ENCODE measurements at places on chromosomes 7 and 10.
A peak's percentile ranks its signal among the peaks of the same experiment; 100 is the strongest.

DNA sequence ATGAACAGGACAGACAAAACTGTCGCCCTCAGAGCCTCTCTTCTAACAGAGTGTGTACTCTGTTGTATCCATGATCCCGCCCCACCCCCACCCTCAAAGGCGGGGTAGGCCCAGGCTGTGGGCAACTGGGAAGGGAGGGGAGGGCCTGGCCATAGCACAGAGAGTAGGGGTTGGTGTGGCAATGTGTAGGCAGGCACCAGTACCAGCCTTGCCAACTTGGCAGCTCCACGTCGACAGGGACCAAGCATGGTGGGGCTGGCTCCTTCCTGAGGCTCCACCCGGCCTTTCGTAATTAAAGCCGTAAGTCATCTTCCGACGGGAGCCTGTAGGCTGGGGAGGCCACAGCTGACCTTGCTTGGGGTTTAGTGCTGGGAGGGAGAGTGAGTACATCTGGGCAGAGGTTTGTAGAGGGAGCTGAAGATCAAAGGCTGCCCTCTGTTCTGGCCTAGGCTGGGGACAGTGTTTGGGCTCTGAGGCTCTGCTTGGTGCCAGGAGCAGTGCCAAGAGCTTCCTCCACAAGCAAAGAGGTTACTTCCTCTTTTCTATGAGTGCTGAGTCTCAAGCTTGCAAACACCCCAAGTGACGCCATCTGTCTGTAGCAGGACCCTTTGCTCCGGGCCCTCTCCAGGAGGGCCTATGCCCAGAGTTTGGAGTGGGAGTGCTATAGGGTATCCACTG is 121.6 kb downstream of the C10orf105 start:
- no peak for DNase-seq

GRCh38 chr7:150404805-150405583 is 25.9 kb downstream of the ZNF775 start:
- peak; percentile 76 for DNase-seq

- no peak for DNase-seq
Measured at GRCh38 chr10:73432646-73433537, 469 bp downstream of the MSS51 start.

GRCh38 chr7:1052031-1052818 is 7.9 kb downstream of the GPR146 start:
- DNase-seq: no peak

DNA sequence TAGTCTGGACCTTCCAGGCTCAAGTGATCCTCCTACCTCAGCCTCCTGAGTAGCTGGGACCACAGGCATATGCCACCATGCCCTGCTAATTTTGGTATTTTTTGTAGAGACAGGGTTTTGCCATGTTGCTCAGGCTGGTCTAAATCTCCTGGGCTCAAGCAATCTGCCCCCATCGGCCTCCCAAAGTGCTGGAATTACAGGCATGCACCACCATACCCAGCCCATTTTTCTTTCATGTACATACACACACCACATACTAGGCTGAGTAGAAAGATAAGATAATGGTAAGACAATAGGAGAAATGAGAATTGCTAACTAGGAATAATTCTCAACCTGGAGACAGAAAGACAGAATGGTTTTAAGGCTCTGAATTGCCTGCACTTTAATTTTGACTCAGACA is 83.8 kb downstream of the CPEB3 start:
- no peak for DNase-seq

DNA sequence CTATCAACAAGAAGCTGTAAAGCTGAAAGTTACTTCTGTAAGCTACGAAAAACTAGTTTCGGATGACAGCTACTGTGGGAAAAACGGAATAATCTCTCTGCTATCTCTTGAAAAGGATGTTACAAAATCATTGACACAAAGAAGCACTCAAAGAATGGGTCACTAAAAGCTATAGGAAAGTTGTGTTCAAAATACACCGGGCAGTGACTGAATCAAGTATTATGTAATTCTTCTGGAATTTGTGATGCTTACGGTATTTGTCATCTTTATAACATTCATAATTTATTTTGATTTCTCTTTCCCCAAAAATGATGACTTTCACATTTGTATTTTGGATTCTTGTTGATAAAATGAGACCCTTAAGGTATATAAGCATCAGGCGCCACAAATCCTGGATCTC is 112.1 kb upstream of the KLF6 start:
- no peak for DNase-seq

DNA sequence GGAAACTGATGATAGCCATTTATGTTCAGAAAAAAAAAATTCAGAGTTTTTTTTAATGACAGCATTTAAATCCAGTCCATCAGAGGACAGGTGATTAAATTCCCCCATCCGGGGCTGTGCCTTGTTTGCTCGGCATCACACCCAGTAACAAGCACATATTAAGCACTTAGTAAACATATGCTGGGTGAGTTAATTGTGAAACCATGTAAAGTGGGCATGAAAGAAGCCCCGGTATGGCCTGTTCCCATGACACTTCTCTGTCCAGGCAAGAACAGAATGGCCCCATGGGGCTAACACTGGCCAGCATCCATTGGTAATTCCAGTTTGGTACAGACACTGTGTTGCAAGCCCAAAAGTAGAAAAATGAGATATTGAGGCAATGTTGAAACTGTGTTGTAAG is 220.8 kb upstream of the RNF32 start:
- DNase-seq: no peak

DNA sequence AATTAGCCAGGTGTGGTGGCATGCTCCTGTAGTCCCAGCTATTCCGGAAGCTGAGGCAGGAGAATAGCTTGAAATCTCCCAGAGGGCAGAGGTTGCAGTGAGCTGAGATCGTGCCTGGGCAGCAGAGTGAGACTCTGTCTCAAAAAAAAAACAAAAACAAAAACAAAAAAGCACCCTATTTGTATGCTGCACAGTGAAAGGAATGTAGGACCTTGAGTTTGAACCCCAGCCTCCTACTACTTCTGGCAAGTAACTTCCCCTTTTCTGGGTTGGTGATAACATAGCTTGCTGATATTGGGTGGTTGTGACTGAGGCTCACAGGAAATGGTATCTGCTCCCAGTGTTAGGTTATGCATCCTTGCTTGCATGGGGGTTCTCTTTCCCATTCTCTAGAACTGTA is 205.3 kb downstream of the BUB3 start:
- DNase-seq: no peak

GRCh38 chr10:76071653-76072365 is 640.4 kb downstream of the LRMDA start:
- DNase-seq: no peak

- no peak for DNase-seq
Measured at GRCh38 chr10:24645784-24646183, 77.9 kb downstream of the ARHGAP21 start.

DNA sequence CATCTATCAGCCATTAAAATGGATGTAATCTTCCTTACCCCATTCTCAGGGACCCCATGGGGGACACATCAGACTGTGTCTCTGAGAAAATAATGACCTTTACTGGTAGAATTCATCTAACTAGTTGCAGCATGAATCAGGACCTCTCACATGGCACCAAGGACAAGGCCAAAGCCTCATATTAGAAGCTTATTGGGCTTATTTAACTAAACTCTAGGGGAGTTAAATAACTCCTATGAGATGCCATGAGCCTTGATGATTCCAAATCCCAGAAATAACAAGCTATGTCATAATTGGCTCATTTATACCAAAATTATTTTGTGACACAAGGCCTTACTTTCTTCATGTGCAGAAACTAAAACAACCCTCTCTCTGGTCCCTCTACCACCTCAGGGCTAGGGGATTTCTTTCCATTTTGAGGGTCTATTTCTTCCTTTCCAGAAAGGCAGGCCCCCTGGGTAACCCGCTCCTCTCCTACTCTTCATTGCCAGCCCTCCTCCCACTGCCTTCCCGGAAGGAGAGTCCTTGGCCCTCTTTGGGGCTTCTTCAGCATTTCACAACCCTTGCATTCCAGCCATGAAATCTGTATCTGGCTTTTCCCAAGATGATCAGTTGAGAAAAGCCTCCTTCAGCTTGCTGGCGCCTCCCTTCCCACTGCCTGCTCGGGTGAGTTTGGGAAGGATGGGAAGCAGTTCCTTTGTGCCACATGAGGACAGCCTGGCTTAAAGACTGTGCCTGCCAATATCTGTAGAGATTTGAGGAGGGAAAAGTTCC is 41.8 kb upstream of the TRIM8 start:
- DNase-seq: no peak

GRCh38 chr7:88391247-88391646 is 84.6 kb upstream of the STEAP4 start:
- DNase-seq: no peak

DNA sequence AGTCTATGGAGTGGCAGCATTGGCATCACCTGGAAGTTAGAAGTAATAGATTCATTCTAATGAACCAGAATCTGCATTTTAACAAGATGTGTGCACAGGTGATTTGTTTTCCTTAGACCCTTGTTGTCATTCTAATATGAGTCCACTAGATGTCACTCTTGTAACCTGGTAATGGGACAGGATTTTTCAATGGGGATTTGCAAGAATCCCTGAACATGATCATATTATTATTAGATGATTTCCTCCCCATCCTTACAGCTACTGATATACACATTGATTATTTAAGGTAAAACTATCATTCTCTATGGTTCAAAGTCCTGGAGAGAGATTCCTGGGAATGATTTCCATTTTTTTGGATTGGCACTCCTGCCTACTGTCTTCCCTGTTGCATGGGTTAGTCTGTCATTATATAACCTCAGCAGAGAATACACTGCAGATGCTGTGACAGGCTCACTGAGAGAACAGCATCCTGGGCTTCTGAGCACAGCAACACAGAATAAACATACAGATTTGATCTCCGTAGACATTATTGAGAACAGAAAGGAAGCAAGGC is 194.9 kb downstream of the SUGCT start:
- DNase-seq: peak; percentile 18

GRCh38 chr10:72615970-72616369 is 9.9 kb downstream of the MICU1 start:
- DNase-seq: no peak

Measured in DMS153 (cell line).